ENCODE measurements at places on chromosomes 1 and 21.

- no peak for DNase-seq
These were observed 610.8 kb downstream of the LMO4 start for GRCh38 chr1:87939444-87939843.

DNA sequence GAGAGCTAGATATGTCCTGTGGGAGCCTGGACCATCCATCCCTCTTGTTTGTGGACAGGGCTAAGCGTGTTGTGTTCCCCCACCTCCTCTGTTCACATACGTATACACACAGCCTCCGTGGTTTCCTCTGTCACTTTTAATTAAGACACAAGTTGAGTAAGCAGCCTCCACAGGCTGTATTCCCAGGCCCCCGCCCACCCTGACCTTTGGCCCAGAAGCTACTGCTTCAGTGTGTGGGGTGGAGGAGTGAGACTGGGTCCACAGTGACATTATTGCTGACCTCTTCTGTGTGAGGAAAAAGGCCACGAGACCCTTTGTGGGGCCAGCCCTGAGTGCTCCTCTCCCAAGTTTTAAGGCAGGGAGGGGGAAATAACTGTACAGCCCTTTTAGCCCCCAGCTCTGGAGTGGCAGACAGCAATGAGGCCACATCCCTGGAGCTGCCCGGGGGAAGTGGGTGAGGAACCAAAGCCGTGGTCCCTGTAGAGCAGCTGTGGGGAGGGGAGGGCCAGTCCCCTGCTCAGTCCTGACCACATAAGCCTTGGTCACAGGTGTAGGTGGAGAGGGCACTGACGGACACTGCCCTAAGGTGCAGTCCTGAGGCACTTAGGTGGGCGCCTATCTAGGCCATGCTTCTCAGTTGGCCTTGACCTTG, 4.4 kb downstream of the ELOVL1 start:
- peak; percentile 61 for DNase-seq

DNA sequence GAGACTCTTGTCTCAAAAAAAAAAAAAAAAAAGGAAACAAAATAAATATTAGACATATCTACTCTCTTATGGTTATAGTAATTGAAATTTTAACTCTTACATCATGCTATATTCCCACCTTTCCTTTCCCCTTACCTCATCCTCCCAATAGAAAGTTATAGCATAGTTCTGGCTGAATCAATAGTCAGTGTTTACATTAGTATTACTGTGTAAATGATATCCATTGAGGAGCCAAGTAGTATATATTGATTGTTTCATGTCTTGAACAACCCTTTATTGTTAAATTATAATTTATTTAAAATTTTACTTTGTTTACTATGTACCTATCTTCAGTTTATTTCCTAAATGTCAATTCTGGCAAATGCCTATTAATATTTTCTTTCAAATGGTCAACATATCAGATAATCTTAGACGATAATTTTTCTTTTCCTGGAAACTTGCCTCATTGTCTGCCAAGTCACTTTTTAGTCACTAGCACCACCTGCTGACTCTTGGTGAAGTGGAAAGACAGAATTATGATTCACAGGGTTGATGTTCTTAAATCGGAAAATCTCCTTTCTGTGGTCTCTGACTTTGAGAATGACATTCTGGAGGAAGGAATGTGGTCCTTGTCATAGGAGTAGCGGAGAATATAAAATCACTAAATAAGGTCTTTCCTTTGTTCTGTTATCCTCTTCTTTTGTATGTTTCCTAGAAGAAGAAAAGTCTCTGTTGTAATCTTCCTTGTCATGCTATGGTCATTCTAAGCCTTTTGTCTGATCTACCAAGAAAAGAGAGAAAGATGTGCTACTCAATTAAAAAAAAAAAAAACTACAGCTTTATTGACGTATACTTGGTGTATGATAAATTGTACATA, 8.6 kb downstream of the HJV start:
- peak; percentile 90 for DNase-seq

DNA sequence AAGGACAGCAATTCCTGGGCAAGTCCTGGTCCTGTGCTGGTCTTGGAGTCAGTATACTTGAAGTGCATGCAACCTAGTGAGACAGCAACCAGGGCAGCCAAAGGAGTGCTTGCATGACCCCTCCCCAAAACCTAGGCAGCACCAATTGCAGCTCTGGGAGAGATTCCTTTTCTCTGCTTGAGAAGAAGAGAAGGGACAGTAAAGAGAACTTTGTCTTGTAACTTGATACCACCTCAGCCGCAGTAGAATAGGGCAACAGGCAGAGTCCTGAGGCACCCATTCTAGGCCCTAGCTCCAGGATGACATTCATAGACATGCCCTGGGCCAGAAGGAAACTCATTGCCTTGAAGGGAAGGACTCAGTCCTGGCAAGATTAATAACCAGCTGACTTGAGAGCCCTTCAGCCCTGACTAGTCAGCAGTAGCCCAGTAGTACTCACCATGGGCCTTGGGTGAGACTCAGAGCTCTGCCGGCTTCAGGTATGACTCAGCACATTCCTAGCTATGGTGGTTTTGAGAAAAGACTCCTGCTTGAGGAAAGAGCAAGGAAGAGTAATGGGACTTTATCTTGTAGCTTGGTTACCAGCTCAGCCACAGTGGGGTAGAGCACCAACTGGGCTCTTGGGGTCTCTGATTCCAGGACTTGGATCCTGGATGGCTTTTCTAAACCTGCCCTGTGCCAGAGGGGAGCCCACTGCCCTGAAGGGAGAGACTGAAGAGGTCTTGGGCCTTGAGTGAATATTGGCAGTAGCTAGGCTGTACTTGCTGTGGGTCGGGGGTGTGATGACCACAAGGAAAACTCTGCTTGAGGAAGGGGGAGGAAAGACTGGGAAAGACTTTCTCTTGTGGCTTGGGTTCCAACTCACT, 51.7 kb upstream of the ACADM start:
- peak; percentile 0 for DNase-seq

DNA sequence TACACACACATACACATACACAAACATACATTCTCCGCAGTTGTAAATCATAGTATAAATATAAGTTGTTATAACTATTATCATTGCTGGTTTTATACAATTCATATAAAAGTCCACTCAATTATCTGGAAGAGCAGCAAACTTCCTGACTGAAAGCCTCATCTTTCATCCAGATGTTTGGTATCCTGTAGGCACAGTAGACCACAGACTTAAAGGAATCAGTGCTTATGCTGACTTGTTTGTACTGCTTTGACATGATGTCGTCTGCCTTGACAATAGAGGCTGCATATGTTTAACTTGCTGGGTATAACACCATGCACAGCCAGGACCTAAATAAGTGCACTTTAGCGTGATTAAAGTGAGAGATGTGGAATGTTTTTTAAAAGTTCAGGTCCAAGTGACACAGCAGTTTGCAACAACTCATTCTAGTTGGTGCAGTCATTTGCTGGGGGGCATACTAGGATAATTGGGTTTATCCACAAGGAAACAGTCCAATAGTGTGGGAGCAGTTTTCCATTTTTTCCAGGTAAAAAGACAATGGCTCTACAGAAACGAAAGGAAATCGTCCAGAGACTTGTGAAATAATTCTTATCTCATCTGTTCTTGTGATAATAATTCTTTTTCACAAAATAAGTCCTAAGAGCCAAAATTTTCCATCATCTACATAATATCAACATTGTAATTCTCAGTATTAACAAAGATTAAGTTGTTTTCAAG, 110.3 kb upstream of the TSPAN2 start:
- no peak for DNase-seq

DNA sequence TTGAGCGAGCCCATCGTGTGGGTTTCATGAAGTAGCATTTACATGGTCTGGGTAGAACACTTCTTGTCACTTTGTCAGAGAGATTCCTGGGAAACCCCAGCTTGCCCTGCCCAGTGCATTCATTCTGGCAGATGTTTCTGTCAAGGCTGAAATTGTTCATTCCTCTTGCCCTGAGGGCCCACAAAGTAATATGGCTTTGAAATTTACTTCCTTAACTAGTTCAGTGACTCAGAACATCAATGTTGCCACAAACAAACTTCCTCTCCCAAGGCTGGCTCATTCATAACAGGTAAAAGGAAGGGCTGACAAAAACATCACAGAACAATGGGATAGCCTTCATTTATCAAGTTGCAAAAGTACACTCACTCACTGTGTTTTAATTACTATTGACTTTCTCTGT, 5.0 kb upstream of the KIAA0040 start:
- DNase-seq: peak; percentile 78

DNA sequence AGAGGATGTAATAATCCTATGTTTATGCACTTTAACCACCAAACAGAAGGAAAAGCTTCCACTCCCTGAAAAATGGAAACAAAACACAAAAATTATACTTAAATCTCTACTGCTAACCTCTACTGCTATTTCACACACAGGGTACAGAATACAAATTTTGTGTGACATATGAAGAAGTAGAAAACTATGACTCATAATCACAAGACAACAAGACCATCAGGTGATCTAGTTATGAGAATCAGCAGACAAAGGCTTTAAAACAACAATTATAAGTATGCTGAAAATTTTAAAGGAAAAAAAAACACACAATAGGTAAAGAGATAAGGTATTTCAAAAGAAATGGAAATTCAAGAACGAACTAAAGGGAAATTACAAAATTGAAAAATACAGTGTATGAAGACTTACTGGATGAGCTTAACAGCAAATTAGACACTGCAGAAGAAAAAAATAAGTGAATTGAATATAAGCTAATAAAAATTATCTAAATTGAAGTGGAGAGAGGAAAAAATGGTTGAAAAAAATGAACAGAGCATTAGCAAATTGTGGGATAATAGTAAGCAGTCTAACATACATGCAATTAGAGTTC, 13.6 kb upstream of the NAV1 start:
- DNase-seq: peak; percentile 78

DNA sequence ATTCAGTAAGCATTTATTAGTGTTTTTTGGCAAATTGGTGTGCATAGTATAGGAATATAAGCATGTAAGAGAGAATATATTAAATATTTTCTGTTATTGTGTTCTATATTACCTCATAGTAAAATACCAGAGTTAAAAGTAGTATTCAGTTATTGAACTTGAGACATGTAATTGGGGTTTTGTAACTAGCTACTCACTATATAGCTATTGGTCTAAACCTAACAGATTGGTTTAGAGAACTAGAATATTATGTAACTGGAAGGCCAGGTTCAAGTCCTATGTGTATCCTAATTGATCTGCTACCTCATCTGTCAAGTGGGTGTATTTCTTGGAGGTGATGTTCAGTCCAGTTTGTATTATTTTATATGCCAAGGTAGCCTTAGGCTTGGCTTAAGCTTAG, 26.3 kb downstream of the CLIC4 start:
- no peak for DNase-seq

DNA sequence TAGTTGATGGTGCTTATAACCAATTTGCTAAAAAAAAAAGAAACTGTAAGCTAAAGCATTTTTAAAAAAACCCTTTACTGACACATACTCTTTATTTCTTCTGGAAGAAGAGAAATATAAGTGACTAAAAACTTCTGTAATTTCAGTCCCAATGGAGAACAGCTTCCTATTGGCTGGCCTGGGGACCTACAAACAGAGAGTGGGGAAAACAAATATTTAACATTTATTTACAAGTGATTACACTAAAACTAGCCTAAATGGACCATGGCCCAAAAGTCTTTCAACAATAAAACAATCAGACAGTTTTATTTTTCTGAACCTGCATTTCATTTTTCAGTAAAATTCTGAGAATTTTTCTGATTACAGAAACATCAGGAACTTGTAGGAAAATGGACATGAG, 15.2 kb downstream of the TARBP1 start:
- DNase-seq: no peak

DNA sequence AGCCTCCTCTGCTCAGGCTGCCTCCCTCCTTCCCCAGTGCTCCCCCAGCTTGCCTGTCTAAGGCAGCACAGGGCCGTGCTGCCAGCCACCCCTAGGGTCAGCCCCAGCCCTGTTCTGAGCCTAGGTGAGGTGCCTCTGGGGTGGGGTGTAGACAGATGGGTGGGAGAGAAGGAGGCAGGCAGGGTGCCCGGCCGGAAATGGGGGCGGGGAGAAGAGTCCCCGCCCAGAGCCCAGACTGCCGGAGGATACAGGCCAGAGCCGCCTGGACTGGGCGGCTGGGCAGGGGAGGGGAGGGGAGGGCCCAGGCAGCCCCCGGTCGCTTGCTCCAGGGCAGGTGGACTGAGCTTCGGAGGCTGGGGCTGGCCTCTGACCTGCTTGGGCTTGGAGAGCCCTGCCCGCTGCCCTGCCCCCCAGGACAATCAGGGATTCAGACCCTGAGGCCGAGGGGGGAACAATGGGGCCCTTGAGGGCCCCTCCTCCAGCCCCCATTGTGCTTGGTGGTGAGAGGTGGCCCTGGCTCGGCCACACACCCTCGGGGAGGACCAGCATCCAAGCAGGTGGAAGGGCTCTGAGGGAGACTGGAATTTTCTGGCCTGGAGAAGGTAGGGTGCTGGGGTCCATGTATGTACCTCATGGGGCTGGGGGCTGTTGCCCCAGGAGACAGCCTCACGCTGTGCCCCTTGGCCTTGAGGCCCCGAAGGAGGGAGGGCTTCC, at the start of gene GJC2:
TSS of gene GJC2 (plus strand) at position 525 of the 714 bp plus-strand sequence. CDS start 7,829 bp downstream, outside the sequence.
- DNase-seq: no peak

GRCh38 chr1:201714542-201715329, 114.2 kb upstream of the IPO9 start:
- peak; percentile 98 for DNase-seq

- DNase-seq: peak; percentile 89
These were observed 37.3 kb downstream of the PABPC4 start for GRCh38 chr1:39539252-39539790.
